ENCODE measurements at places on chromosomes 5 and 9. TPM values are rescaled to one million over a fixed set of nuclear protein-coding genes. Genes with fewer than 3 reads are reported as not detected.

- no peaks in the 10 kb centered on the region for H3K4me1 ChIP-seq
- H3K36me3 ChIP-seq: 0 out of 2 replicates have a peak, but pooled peaks cover 5% of the 10 kb centered on the region
- no peak for DNase-seq
Observed at GRCh38 chr5:5483880-5484598, 61.6 kb downstream of the ICE1 start.

GRCh38 chr9:2260417-2261306 is 245.5 kb downstream of the SMARCA2 start:
- peak overlapping the region; percentile 18 for H3K4me3 ChIP-seq
- peaks cover 27% of the 10 kb centered on the region for H3K4me1 ChIP-seq
- DNase-seq: peak; percentile 93
- no peaks in the 10 kb centered on the region for H3K27me3 ChIP-seq

- no peak overlapping the region for H3K4me3 ChIP-seq
- no peak overlapping the region for H3K27ac ChIP-seq
- no peaks in the 10 kb centered on the region for H3K27me3 ChIP-seq
- no peaks in the 10 kb centered on the region for H3K36me3 ChIP-seq
- no peak for DNase-seq
- H3K4me1 ChIP-seq: no peaks in the 10 kb centered on the region
Observed at GRCh38 chr5:31194892-31195555, 1.5 kb downstream of the CDH6 start.

GRCh38 chr5:88145221-88145610 is 123.4 kb downstream of the TMEM161B start:
- H3K27me3 ChIP-seq: no peaks in the 10 kb centered on the region
- no peak for DNase-seq
- no peak overlapping the region for H3K4me3 ChIP-seq
- peaks cover 19% of the 10 kb centered on the region for H3K4me1 ChIP-seq

GRCh38 chr5:171405615-171406014 is 13.8 kb upstream of the FGF18 start:
- no peaks in the 10 kb centered on the region for H3K27me3 ChIP-seq
- no peaks in the 10 kb centered on the region for H3K4me1 ChIP-seq
- DNase-seq: no peak
- no peak overlapping the region for H3K4me3 ChIP-seq
- H3K27ac ChIP-seq: no peak overlapping the region
- peaks cover 67% of the 10 kb centered on the region for H3K36me3 ChIP-seq

DNA sequence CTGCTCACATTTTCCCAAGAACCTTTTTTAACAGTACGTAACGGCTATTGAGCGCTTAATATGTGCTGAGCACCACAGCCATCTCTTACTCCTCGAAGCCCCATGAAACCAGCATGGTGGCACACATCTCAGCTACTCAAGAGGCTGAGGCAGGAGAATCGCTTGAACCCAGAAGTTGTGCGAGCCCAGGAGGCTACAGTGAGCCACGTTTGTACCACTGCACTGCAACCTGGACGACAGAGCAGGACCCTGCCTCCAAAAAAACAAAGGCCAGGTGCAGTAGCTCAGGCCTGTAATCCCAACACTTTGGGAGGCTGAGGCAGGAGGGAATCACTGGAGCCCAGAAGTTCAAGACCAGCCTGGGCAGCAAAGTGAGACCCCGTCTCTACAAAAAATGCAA is 28.2 kb downstream of the AQP7 start:
- peaks cover 20% of the 10 kb centered on the region for H3K4me1 ChIP-seq
- H3K4me3 ChIP-seq: no peak overlapping the region
- no peaks in the 10 kb centered on the region for H3K27me3 ChIP-seq
- H3K36me3 ChIP-seq: peaks cover 11% of the 10 kb centered on the region
- H3K27ac ChIP-seq: no peak overlapping the region
- no peak for DNase-seq

GRCh38 chr9:137064880-137065164 is 5.5 kb downstream of the SAPCD2 start:
- H3K4me1 ChIP-seq: peaks cover 13% of the 10 kb centered on the region
- 0 out of 2 replicates have a peak, but pooled peaks cover 2% of the 10 kb centered on the region for H3K36me3 ChIP-seq
- H3K4me3 ChIP-seq: no peak overlapping the region
- no peaks in the 10 kb centered on the region for H3K27me3 ChIP-seq
- no peak overlapping the region for H3K27ac ChIP-seq

DNA sequence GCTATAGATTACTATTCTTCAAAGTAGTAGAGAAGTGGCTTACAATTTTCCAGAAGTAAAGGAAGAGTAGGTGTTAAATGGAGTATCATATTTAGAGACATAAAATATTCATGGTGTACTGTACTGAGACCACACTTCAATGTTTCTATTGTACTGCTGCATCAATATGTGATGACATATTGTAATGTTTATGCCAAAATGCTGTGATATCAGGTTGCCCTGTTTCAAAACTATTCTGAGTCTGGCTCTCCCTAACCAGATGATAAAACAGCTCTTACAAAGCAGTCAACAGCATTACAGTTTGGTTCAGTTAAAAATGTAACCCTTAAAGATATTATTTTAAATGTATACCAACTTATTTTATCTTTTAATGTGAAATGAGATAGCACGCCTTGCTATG is 30.8 kb upstream of the ACOT12 start:
- no peaks in the 10 kb centered on the region for H3K36me3 ChIP-seq
- H3K4me1 ChIP-seq: peaks cover 11% of the 10 kb centered on the region
- DNase-seq: no peak
- no peaks in the 10 kb centered on the region for H3K27me3 ChIP-seq
- no peak overlapping the region for H3K4me3 ChIP-seq

GRCh38 chr5:172640139-172640538 is 924 bp upstream of the NEURL1B start:
- no peaks in the 10 kb centered on the region for H3K27me3 ChIP-seq
- peak overlapping the region; percentile 75 for H3K4me3 ChIP-seq
- H3K27ac ChIP-seq: no peak overlapping the region

- H3K27ac ChIP-seq: peak within 1 kb of the TSS; percentile 62
- peak; percentile 21 for DNase-seq
- H3K4me1 ChIP-seq: peaks cover 11% of the 10 kb centered on the region
Observed at GRCh38 chr5:154190595-154191304, at the start of gene GALNT10. Gene GALNT10 (plus strand): TSS chr5:154190733. CDS start chr5:154190867, 134 bp downstream.

- H3K36me3 ChIP-seq: peaks cover 14% of the 10 kb centered on the region
- DNase-seq: no peak
- no peak overlapping the region for H3K4me3 ChIP-seq
- peaks cover 35% of the 10 kb centered on the region for H3K4me1 ChIP-seq
Observed at GRCh38 chr5:1329111-1329579, 15.8 kb downstream of the CLPTM1L start.

- no peaks in the 10 kb centered on the region for H3K27me3 ChIP-seq
- H3K27ac ChIP-seq: no peak overlapping the region
- H3K4me1 ChIP-seq: peaks cover 28% of the 10 kb centered on the region
- H3K4me3 ChIP-seq: no peak overlapping the region
Observed at GRCh38 chr9:137431416-137431931, 8.3 kb downstream of the NOXA1 start.

DNA sequence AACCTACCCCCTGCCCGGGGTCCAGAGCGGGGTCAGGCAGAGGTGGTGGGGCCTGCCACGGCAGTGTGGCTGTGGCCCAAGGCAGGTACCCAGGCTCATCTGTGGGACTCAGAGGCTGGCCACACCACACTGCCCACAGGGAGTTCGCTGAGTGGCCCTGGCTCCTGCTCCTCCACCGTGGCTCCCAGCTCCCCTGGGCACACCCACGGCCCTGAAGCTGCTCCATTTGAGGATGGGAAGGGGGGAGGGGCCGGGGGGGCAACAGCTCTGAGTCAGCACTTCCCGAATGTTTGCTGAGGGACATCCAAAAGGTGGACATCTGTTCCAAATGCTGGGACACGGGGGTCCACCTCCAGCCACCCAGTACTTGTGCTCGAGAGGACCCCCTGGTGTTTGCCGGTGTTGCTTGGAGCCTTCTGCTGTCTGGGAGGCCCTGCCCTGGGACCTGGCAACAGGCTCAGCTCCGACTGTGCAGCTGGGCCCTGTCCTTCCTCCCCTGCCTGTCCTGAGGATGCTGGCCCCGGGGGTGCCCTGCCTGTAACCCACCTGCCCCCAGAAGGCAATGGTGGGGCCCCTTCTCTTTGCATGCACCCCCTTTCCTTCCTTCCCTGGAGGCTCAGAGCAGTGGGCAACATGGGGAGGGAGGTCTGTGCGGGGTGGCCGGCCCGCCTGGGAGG is 2.5 kb upstream of the NRARP start:
- no peak for DNase-seq
- no peaks in the 10 kb centered on the region for H3K27me3 ChIP-seq
- no peak overlapping the region for H3K27ac ChIP-seq
- H3K36me3 ChIP-seq: no peaks in the 10 kb centered on the region

GRCh38 chr5:134534726-134535110 is 9.2 kb downstream of the JADE2 start:
- H3K27me3 ChIP-seq: no peaks in the 10 kb centered on the region
- no peak for DNase-seq
- H3K36me3 ChIP-seq: peaks cover 2% of the 10 kb centered on the region
- no peak overlapping the region for H3K4me3 ChIP-seq
- H3K4me1 ChIP-seq: peaks cover 19% of the 10 kb centered on the region

GRCh38 chr9:75378036-75378435 is 289.7 kb downstream of the OSTF1 start:
- H3K27me3 ChIP-seq: no peaks in the 10 kb centered on the region
- H3K4me1 ChIP-seq: no peaks in the 10 kb centered on the region
- no peaks in the 10 kb centered on the region for H3K36me3 ChIP-seq
- H3K4me3 ChIP-seq: no peak overlapping the region
- no peak for DNase-seq
- no peak overlapping the region for H3K27ac ChIP-seq

DNA sequence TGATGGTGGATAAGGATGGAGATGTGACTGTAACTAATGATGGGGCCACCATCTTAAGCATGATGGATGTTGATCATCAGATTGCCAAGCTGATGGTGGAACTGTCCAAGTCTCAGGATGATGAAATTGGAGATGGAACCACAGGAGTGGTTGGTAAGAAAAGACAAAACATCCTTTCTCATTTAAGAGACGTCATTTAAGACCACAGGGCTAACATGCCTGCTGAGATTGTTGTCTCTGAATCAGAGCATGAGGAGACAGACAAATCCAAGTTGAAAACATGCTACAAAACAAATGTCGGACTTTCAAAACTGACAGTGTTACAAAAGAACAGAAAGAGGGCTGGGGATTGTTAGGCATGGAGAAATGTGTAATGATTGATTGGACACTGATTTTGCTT is 4.6 kb downstream of the CCT5 start:
- DNase-seq: no peak
- H3K36me3 ChIP-seq: peaks cover 69% of the 10 kb centered on the region
- peaks cover 12% of the 10 kb centered on the region for H3K4me1 ChIP-seq
- H3K27me3 ChIP-seq: no peaks in the 10 kb centered on the region
- no peak overlapping the region for H3K27ac ChIP-seq

GRCh38 chr5:68771732-68772131 is 322.1 kb upstream of the SLC30A5 start:
- no peaks in the 10 kb centered on the region for H3K36me3 ChIP-seq
- H3K4me3 ChIP-seq: no peak overlapping the region
- H3K27me3 ChIP-seq: no peaks in the 10 kb centered on the region
- H3K4me1 ChIP-seq: no peaks in the 10 kb centered on the region

GRCh38 chr9:104386425-104387069 is 117.5 kb upstream of the OR13F1 start:
- H3K27me3 ChIP-seq: peaks cover 5% of the 10 kb centered on the region
- H3K4me1 ChIP-seq: no peaks in the 10 kb centered on the region
- no peaks in the 10 kb centered on the region for H3K36me3 ChIP-seq
- DNase-seq: peak; percentile 22
- no peak overlapping the region for H3K4me3 ChIP-seq
- no peak overlapping the region for H3K27ac ChIP-seq

DNA sequence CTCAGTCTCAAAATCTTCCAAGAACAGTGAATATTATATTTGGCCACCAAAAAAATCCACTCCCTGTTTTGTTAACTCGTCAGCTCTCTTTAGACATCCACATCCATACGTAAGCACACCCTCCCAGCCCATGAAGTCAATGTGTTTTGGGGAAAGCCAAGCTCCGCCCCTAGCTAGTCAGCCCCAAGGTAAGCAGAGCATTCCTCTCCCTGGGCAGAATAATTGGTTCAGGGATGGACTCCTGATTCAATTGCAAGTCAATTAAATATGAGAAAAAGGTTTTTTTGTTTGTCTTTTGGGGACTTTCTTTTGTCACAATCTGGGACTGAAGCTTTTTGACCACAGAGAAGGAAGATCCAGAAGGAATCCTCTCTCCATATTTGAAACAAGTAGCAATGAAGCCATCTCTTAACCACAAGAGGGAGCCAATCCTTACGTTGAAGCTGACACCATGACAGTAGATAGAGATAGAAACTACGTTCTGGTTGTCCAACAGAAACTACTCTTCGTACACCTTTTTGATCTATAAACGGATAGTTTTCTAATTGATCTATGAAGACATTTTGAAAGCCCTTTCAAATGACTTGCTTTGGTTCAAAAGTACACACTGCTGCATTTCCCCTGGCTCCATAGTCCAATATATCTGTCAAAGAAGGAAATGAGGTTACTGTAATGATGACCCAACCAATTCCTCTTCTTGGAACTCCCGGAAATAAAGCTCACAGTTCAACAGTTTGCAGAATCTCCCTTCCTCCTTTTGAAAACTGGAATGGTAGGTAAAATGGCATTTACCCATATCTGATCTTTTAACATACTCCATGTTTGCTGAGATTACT is 166.4 kb downstream of the TLE1 start:
- no peaks in the 10 kb centered on the region for H3K27me3 ChIP-seq
- no peak overlapping the region for H3K27ac ChIP-seq
- DNase-seq: peak; percentile 48
- no peak overlapping the region for H3K4me3 ChIP-seq
- H3K36me3 ChIP-seq: no peaks in the 10 kb centered on the region
- peaks cover 19% of the 10 kb centered on the region for H3K4me1 ChIP-seq

- DNase-seq: no peak
- no peaks in the 10 kb centered on the region for H3K27me3 ChIP-seq
- H3K27ac ChIP-seq: peak overlapping the region; percentile 96
- peaks cover 18% of the 10 kb centered on the region for H3K4me1 ChIP-seq
Observed at GRCh38 chr5:132556153-132556762, 519 bp upstream of the RAD50 start.

DNA sequence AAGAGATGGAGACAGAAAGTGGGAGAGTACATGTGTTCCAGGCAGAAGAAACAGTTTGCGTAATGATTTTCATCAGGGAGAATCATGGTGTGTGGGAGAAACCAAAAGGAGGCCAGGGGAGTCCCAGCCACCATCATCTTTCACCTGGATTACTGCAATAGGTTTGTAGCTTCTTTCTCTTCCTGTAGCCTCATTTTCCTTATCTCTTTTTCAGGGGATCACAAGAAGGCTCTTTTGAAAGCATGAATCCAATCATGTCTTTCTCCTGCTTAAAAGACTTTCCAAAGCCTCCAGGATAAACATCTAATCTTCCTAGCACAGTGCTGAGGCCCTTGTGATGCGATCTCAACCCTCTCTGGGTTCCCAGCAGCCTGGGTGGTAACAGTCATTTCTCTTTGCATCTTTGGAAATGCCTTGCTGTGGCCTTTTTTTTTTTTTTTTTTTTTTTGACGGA is 10.3 kb upstream of the GPBP1 start:
- DNase-seq: no peak
- H3K4me3 ChIP-seq: no peak overlapping the region
- H3K4me1 ChIP-seq: no peaks in the 10 kb centered on the region
- H3K36me3 ChIP-seq: no peaks in the 10 kb centered on the region
- H3K27ac ChIP-seq: no peak overlapping the region

GFI1B gene
- 0.20 TPM for total RNA-seq

CDKN2A gene
- total RNA-seq: 89.7 TPM

PFN3 gene
- total RNA-seq: not detected

PDZD2 gene
- total RNA-seq: 0.37 TPM

BHMT2 gene
- total RNA-seq: 0.20 TPM

ANAPC2 gene
- 75.5 TPM for total RNA-seq

SLC45A2 gene
- total RNA-seq: not detected

PRUNE2 gene
- 0.59 TPM for total RNA-seq

All from HCT116 (cell line).